ENCODE measurements at places on chromosomes 1 and 21.

- no peak for DNase-seq
Observed at GRCh38 chr1:87524021-87524754, 195.5 kb downstream of the LMO4 start.

GRCh38 chr21:46254208-46254975 lies 25.8 kb upstream of the LSS start:
- DNase-seq, result no peak

GRCh38 chr1:229886636-229887035 lies 180.4 kb upstream of the GALNT2 start:
- DNase-seq, result no peak

DNA sequence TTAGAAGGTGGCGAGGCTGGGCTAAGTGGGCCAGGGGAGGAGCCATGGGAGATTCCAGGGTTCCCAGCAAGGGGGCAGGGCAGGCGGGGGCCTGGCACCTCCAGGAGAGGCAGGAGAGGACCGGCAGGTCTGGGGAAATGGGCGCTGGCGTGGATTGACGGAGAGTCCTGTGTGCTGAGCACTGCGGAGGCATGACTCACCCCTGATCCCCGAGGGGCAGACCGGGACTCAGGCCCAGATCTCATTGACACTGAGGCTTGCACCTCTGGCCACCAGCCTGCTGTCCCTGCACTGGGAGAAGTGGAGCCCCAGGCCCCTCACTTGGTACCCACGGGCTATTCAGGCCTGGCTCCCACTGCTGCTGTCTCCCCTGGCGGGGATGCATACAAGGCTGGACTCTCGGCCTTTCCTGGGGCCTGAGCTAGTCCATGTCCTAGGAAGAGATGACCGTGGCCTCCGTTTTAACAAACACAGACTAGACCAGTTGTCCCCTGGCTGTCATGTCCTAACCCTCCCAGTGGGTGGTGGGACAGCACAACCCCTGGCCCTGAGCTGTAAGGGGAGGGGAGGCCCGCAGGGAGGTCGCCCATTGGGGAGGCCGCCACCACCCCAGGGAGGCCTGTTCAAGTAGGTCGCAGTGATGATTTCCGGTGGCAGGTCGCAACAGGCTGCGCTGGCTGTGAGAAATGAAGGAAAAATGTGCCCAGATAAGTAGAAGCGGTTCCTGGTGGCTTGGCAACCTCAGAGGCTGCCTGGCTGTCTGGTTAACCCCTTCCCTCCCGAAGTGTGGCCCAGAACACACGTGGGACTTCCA lies 39.7 kb downstream of the RIPK4 start:
- DNase-seq, result no peak

GRCh38 chr1:24786191-24786590 lies 40.9 kb downstream of the CLIC4 start:
- DNase-seq, result no peak

GRCh38 chr1:210129092-210129491 lies 103.5 kb upstream of the SERTAD4 start:
- no peak for DNase-seq

All from activated CD4-positive, CD25-positive, alpha-beta regulatory T cell (primary cell).